Aorta (tissue), 5 donors: ENCODE measurements at places on chromosomes 16 and 17. TPM values are rescaled to one million over a fixed set of nuclear protein-coding genes. Genes with fewer than 3 reads are reported as not detected.
A peak's percentile ranks its signal among the peaks of the same experiment; 100 is the strongest.

Gene TMEM238L
- total RNA-seq: not detected

DNA sequence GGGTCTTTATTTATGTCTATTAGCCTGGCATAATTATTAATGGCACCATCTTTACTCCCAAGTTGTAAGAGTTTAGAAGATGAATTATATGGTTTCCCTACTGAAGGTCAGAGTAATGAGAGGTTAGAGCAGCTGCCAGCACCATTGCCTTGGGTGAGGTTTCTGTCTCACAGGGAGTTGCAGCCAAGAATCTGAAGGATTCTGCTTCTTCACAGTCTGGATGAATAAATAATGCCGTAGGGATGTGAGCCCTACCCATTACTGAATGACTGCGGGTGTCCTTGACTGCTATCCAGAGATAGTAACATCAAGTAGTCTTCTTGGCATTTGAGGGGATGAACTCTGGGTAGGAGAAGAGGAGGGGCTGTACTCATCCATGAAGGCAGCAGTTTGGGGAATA lies 52.8 kb upstream of the SMIM36 start:
- DNase-seq: no peak

DNA sequence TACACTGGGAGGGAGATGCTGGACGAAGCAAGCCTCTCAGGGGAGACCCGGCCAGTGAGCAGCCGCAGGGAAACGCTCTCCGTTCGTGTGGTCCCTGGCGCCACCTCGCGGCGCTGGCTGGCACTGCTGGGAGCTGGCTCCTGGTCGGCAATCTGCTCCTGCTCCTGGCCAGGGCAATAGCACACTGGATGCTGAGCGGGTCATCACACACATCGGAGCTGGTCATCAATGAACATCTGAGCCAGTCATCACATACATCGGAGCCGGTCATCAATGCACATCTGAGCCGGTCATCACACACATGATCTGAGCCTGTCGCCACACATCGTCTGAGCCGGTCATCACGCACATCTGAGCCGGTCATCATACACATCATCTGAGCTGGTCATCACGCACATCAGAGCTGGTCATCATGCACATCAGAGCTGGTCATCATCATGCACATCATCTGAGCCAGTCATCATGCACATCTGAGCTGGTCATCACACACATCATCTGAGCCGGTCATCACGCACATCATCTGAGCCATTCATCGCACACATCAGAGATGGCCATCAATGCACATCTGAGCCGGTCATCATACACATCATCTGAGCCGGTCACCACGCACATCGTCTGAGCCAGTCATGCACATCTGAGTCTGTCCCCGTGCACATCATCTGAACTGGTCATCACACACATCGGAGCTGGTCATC lies 217.3 kb downstream of the RBFOX3 start:
- peak; percentile 82 for DNase-seq

DNA sequence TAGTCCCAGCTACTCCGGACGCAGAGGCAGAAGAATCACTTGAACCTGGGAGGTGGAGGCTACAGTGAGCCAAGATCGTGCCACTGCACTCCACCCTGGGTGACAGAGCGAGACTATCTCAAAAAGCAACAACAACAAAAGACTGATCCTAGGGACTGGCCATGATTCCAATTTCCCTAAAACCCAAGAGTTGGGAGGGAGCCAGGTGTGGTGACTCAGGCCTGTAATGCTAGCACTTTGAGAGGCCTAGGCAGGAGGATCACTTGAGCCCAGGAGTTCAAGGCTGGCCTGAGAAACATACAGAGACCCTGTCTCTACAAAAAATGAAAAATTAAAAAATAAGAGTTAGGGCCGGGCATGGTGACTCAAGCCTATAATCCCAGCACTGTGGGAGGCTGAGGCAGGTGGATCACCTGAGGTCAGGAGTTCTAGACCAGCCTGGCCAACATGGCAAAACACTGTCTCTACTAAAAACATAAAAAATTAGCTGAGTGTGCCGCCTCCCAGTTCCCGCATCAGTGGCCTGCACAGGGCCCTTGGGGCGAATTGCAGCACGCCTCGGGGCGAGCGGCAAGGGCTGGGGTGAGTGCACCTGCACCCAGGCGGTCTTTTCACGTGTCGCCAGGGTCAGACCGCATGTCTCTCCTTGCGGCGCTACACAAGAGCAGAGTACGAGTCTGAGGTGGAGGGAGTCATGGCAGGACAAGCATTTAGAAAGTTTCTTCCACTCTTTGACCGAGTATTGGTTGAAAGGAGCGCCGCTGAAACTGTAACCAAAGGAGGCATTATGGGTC lies 40.8 kb downstream of the CDH3 start:
- no peak for DNase-seq

Gene ANKRD40CL
- total RNA-seq: not detected

Gene KRT24
- not detected for total RNA-seq

Gene LPO
- total RNA-seq: not detected

Gene PRSS33
- not detected for total RNA-seq

Gene AATK
- 15.1 TPM for total RNA-seq

Gene ATP2A1
- 0.97 TPM for total RNA-seq

DNA sequence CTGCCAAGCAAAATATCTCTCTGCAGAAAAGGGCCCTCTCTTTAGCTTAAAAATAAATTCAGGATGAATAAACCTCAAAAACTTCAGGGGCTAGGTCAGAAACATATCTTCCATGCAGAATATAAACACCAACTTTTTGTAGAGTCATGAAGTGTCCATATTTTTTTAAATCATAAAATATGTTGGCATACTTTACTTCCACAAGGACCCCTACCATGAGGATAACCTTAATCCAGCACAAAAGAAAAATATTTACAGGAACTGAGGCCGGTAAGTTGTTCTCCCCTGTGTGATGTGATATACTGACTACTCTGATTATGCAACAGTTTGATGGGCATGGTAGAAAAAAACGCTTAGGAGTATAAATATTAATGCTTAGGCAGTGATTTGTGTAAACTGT lies 264.8 kb upstream of the CDH11 start:
- DNase-seq: no peak

Gene KRT33A
- not detected for total RNA-seq

Gene PARN
- 25.0 TPM for total RNA-seq

DNA sequence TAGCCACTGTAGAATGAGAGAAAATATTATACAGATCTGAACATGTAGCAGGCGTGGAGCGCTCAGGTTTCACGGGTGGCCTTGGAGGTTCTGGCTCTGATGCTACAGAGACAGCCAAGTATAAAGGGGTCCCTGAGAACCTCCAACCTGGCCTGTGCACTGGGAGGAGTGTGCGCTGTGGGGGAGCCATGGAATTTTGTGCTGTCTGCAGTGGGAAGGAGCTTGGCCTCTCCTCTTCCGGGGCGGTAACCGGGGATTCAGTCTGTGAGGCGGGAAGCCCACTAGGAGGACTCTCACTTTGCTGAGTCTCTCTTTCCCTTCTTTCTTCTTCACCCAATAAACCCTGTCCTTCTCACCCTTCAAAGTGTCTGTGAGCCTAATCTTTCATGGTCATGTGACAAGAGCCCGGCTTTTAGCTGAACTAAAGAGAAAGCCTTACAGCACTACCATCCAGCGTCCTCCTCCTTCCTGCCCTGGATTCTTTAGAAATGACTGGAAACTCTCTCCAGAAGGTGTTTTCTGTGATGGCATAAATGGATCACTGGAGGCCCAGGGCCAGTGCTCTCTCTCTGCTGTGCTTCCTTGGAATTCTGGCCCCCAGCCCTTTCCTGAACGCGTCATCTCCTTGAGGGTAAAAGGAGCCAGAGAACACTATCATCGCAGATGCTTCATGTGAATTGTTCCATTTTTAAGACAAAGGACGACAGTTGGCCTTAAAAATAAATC lies 232.1 kb upstream of the CACNG5 start:
- DNase-seq: no peak

DNA sequence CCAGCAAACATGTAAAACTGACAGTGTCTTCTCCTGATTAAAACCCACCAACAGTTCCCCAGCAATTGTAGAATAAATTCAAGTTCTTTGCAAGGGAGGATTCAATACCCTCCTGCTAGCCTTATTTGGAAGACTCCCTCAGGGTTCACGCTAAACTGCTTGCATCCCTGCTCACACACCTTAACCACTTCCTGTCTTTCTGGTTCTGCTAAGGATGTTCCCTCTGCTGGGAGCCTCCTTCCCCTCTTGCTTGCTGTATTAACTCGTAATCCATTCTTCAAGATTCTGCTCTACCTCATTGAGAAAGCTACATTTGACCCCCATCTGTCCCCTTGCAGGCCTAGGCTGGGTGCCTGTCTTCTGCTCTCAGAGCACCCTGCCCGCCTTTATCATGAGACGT lies 2.3 kb upstream of the SHISA6 start:
- no peak for DNase-seq

GRCh38 chr17:40190197-40191021 lies 13.1 kb downstream of the RAPGEFL1 start:
- DNase-seq: no peak

Gene SOST
- total RNA-seq: 21.7 TPM

DNA sequence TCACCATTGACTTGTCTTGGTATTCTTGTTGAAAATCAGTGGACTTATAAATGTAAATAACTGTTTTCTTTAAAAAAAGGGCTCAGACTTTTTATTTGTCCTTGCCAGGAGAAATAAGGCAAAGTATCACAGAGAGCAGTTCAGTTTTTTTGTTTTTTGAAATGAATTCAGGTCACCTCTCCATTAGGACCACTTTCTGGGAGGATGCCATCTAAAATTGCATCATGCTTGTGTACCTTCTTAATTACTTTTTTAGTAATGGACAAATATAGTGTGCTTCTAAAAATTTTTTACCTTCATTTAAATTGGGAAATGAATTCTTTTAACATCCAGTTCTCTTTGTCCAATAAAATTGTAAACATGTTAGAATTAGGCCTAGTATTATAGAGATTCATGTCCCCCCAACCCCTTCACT lies 210.0 kb downstream of the BCAS3 start:
- DNase-seq: no peak

Gene PERCC1
- not detected for total RNA-seq

DNA sequence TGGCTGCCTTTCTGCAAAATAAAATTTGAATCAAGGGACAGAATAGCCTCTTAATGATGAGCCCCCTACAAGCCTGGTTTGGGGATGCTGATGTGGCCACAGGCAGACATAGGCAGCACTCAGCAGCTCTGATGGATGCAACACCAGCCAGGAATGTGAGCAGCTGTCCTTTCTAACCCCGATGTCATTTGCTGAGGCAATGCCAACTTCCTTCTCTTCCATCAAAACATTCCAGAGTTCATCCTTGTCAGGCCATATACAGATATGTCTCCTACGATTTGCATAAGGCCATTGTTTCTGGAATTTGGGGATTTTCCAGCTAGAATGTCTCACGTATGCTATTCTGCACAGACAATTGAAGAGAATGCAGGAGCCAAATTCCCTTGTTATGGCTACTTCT lies 52.1 kb upstream of the MYOCD start:
- no peak for DNase-seq

Gene TNFSF12
- total RNA-seq: 61.4 TPM

Gene CSF3
- total RNA-seq: 0.39 TPM

Gene KRT17
- 3.8 TPM for total RNA-seq

GRCh38 chr16:27515874-27516353 lies 33.8 kb downstream of the GTF3C1 start:
- peak; percentile 55 for DNase-seq

Gene SPIRE2
- total RNA-seq: 0.62 TPM

Gene SLC13A5
- total RNA-seq: 0.10 TPM

- no peak for DNase-seq
These were observed 22.2 kb downstream of the SOCS1 start for GRCh38 chr16:11233727-11234376.

DNA sequence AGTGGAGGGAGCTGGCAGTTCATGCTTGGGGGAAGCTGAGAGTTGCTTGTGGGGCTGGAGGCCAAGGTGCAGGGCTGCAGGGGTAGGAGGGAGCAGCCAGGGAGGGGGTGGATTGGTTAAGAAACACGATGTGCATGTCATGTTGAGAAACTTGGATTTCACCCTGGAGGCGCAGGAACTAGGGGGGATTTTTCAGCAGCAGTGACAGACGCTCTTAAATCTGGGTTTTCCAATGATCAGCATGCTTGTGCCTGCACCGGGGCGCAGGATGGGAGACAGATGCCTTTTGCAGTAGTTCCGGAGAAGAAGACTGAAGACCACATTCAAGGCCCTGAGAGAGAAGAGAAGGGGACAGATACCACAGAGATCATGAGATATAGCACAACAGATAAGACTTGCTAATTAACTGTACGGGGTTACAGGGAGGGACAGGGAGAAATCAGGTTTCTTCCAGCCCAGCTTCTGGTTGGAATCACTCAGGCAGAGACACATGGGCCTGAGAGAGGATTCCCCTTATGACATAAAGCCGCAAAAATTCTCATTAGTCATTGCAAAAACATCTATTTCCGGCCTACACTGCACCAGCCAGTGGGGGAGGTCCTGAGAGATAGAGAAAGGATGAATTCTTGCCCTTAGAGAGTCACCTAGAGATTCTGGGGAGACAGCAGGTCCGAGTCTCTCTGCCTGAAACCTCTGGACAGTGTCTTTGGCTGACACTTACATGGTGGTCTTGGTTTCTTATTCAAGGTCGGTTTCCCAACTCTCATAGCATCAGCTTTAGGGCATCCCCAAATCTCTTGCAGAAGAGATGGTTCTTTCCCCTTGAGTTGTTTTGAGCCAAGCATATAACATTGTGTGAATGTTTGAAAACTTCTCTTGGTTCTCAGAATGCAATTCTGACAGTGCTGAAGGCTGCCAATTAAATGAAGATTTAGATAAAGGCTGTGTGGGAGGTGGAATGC lies 27.1 kb downstream of the CDH13 start:
- DNase-seq: no peak
